ENCODE measurements at places on chromosomes 4 and X. TPM values are rescaled to one million over a fixed set of nuclear protein-coding genes. Genes with fewer than 3 reads are reported as not detected.

- peaks cover 6% of the 10 kb centered on the region for H3K4me1 ChIP-seq
- peak overlapping the region; percentile 29 for H3K27ac ChIP-seq
- no peaks in the 10 kb centered on the region for H3K27me3 ChIP-seq
- H3K36me3 ChIP-seq = peaks cover 15% of the 10 kb centered on the region
- DNase-seq = no peak
- H3K4me3 ChIP-seq = no peak overlapping the region
These were observed 24.8 kb upstream of the FAM193A start for GRCh38 chr4:2511645-2512131.

GRCh38 chr4:77579406-77580076 is 26.1 kb upstream of the CXCL13 start:
- no peaks in the 10 kb centered on the region for H3K4me1 ChIP-seq
- no peak overlapping the region for H3K27ac ChIP-seq
- DNase-seq = no peak
- no peaks in the 10 kb centered on the region for H3K27me3 ChIP-seq

Gene GRIA3
- 2.2 TPM for total RNA-seq

DNA sequence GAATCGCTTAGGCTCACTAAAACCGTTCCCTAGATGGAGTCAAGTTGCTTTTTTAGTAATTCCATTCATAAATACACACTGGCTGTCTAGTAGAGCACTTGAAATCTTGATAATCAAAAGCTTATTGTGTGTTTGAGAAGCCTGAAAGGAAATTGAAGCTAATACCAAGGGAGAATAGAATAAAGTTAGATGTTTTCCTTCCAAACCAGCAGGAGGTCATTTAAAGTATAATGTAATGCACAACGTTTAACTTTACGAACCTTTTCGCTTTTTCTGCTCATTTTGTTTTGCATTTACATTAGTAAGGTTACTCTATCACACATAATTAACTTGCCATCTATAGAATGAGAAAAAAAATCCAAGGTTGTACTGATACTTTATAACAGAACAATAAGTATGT is 440.9 kb downstream of the NKX6-1 start:
- H3K4me3 ChIP-seq = no peak overlapping the region
- H3K27ac ChIP-seq = no peak overlapping the region
- H3K27me3 ChIP-seq = peaks cover 10% of the 10 kb centered on the region

- H3K4me1 ChIP-seq = no peaks in the 10 kb centered on the region
- H3K4me3 ChIP-seq = no peak overlapping the region
- H3K27ac ChIP-seq = no peak overlapping the region
- DNase-seq = no peak
These were observed 2463.1 kb downstream of the ARAP2 start for GRCh38 chr4:33780952-33781791.

DNA sequence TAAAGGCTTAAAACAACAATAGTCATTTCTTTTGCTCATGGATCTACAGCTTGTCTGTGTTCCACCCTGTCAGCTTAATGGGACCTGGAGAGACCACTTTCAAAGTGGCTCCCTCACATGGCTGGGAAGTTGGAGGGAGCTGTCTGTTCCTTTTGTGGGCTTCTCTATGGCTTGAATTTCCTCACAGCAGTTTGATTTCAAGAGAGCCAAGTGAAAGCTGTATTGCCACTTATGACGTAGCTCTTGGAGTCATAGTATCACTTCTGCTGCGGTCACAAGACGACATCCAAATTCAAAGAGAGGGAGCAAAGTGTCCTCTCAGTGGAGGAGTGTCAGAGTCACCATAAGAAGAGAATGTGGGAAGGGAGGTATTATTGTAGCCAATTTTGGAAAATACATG is 22.7 kb upstream of the ACSL1 start:
- H3K4me3 ChIP-seq = no peak overlapping the region
- no peak for DNase-seq
- no peaks in the 10 kb centered on the region for H3K36me3 ChIP-seq
- no peaks in the 10 kb centered on the region for H3K4me1 ChIP-seq
- peaks cover 12% of the 10 kb centered on the region for H3K27me3 ChIP-seq
- no peak overlapping the region for H3K27ac ChIP-seq

DNA sequence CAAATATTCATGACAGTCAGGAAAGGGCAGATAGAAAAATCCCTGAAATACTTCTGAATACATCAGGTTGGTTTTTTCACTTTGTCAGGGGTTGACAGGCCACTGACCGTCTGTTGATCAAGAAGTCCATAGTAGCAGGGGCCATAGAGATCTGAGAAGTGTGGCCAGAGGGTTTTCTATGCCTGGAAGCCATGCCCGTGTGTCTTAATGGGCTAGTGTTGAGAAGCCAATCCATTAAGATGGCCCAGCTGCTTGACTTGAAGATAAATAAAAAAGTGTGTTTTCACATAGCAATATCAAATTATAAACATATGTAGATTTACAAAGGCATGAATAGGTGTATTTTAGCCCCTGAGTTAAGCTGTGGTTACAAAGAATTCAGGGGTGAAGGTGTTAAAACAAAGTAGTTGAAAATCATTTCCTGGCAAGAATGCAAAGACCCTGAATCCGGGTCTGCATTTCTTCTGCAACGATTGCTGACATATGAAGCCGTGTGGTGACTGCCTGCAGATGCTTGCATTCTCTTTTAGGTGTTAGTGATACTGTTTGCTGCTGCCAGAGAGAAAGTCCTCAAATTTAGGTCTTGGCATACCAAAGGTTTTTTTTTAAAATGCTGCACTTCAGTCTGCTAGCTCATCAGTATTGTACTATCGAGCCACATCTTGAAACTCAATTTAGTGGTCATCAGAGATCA is 9.3 kb upstream of the LIMCH1 start:
- H3K27ac ChIP-seq = no peak overlapping the region

GRCh38 chrX:150044556-150044955 is 106.3 kb upstream of the EOLA2 start:
- peaks cover 6% of the 10 kb centered on the region for H3K36me3 ChIP-seq
- H3K27me3 ChIP-seq = no peaks in the 10 kb centered on the region
- H3K4me3 ChIP-seq = no peak overlapping the region

Data from neural crest cell (in vitro differentiated cells).